Effector memory CD8-positive, alpha-beta T cell (primary cell): ENCODE measurements at places on chromosomes 2 and 18.

DNA sequence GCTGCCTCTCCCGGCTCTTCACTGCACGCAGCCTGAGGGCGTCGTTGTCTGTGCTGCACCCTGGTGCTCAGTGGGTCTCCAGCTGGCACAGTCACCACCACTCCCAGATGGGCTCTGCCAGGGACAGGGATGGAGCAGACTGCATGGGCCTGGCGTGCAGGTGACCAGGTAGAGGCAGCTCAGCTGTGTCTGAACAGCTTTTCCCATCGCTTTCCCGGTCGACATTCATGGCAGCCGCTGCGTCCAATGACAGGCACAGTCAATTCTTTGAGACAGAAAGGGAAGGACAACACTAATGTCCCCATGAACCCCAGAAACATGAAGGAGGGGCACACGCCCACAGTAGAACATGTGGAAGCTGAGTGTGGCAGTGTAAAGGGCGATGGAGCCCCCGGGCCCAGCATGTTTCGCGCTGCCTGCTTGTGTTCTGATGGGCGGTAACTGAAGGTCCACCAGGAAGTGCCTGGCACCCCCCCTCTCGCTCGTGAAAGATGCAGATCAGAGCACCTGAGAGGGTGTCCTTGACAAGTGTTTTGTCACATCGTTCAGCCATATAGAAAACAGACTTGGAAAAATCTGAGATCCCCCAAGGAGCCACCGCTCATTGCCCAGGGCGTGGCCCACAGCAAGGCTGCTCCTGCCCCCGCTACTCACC is 122.4 kb downstream of the NFATC1 start:
- no peak for DNase-seq

GRCh38 chr2:162244541-162245031 is 1.3 kb upstream of the FAP start:
- no peak for DNase-seq

DNA sequence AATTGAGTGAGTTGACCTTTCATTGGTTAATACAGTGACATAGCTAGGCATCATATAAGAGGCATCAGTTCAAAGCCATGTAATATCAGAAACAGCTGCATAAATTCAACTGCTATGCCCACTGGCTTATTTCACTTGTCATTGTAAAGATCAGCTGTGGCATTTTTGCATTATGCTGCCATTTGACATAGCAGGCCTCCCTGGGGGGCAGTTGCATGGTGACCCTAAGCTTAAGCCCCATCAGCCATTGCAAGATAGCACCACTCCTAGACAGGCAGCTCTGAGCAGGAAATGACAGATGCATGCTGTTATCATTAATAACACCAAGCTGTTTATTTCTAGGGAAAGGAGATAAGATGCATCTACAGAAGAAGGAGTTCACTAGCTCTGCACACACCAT is 233.4 kb upstream of the CNTNAP5 start:
- DNase-seq, result no peak

GRCh38 chr2:71460595-71461303 is 7.4 kb downstream of the DYSF start:
- no peak for DNase-seq

DNA sequence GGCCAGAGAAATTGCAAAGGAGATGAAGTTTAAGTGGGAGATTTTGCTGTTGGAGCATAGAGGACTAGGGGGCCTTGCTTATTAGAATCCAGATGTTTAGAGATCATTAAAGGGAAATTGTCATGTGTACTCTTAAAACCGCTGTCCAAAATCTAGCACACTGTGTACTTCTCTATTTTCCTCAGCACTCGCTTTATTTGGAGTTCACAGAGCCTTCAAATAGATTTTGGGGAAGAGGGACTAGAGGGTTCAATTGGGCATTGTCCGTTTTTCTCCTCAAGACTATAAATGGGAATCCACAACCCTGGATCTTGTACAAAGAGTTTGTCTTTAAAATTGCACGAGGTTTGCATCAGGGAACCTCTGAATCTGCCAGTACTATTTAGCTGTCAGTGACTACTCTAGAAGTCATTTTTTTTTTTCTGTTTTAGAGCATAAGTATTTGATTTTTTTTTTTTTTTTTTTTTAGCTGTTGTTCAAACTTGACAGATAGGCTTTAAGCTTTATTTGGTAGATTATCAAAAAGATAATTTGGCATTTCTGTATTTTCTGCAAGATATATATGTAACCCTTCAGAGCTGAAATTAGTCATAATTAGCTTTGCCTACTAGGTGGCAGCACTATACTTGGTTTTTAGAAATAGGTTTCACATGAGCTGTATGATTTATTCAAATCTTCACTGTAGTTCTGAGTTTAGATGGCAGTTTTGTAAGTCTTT is 14.2 kb downstream of the PMS1 start:
- no peak for DNase-seq

- no peak for DNase-seq
These were observed 194.3 kb upstream of the ARL4C start for GRCh38 chr2:234691214-234691575.

GRCh38 chr18:1811282-1811681 is 760.0 kb downstream of the METTL4 start:
- DNase-seq, result no peak

GRCh38 chr2:138468617-138469016 is 33.0 kb upstream of the SPOPL start:
- DNase-seq, result no peak

GRCh38 chr2:137508739-137509384 is 455.4 kb upstream of the HNMT start:
- DNase-seq, result no peak

DNA sequence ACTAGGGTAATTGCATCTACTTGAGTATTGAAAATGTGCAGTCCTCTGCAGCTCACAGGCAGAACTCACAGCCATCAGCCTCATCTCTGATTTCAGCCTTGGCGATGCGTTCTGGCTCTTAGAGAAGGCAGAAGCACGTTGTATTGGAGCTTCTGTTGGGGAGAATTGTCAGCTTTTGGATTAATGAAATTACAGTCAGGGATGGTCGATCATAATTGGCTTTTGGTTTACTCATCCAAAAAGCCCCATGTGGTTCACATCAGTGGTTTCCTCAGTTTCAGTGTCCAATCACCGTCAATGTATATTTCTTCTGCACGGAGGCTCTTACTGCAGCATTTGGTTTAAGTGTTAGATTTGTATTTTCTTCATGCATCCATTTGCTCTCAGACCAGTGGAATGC is 218.5 kb upstream of the SOX11 start:
- DNase-seq, result no peak

- no peak for DNase-seq
These were observed 31.5 kb downstream of the ATP8B1 start for GRCh38 chr18:57771626-57772025.

GRCh38 chr2:127633556-127634065 is 12.3 kb upstream of the GPR17 start:
- no peak for DNase-seq

- no peak for DNase-seq
These were observed 626 bp upstream of the VIT start for GRCh38 chr2:36695746-36696415.

DNA sequence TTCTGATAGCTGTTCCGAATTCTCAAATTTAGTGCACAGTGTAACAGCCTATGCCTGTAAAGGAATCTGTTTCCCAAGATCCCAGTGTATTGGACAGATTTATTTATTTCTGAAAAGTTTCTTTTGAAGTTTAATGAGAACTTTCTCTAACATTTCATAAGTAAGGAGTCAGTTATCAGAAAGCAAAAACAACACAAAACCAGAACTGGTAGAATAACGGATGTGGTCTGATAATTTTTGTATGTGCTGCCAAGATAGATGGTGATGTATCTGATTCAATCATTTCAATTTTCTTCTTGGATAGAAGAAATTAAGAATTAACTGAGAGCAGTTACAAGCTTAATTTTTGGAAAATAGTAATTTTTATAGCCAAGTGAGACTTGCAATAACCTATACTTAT is 374.3 kb downstream of the SOCS6 start:
- DNase-seq, result no peak

DNA sequence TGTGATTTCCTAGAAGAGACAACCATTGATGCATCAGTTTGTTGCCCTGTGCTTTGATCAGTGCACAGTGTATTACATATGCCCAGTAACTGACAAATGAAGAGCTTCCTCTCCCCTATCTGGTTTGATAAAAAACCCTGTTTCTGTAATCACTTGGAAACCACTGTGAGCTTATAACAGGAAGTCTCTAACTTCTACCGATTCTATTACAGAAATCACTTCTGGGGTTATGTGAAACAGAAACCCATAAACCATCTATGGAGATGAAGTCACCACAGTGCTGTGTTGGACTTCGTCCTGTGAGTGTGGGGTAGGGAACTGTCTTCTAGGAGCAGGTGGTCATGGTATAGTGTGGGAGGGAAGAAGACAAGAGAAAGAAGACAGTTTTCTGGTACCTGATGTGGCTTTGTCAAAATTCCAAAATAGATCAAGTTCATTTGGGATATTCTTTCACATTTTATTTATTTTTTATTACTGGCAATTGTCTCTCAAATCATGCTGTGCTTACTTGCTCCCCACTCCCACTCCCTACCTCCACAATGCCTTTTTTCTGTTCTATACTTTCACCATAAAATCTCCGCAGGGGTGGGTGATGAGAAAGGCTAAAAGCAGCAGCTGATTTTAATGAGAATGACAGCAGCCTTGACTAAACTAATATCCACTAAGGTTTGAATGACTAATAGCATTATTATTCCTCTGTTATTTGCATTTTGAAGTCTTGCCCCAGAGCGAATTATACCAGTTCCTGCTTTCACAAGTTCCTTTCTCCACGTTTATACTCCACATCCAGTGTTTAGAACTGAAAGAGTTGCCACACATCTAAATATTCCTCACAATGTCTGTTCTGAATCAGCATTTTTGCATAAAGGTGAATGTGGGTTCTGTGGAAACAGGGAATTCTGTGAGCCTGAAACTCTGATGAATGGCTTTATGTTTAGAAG is 41.7 kb upstream of the RND3 start:
- DNase-seq, result no peak

DNA sequence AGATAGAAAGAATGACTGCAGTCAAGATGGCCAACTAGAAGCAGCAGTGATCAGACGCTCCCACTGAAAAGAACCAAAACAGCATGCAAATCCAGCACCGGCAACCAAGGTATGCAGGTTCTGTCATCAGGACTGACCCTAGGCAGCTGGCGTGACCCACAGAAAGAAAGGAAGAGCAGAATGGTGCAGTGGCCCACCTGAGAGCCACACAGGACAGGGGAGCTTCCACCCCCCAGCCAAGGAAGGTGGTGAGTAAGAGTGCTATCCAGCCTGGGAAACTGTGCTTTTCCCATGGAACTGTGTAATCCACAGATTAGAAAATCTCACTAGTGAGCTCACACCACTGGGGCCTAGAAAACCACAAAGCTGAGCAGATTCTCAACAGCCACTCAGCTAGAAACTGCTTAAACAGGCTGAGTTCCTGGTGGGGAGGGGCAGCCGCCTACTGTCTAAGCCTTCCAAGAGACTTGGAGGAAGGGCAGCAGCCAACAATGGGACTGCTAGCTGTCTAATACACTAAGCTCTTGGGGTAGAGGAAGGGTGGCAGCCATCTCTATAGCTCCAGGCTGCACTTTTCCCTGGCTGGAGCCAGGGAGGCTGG is 127.9 kb downstream of the EVA1A start:
- no peak for DNase-seq

DNA sequence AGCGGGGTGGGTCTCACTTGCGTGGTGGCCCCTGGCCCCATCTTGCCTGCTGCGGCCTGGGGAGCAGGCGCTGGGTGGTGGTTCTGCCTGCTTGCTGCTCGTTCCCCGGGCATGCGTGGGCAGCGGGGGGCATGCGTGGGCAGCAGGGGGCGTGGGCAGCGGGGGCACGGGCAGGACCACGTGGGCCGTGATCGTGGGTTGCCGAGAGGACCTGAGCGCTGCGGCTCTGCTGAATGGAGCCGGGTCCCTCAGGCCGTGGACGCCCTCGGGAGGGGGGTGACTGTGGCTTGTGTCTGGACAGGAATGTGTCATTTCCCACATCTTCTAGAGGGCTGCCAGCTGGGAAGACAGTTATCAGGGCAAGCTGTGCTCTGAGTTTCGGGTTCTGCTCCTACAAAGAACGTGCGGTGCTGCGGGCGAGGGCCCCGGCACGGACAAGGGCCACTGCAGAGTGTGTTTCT is 8.3 kb upstream of the GAL3ST2 start:
- DNase-seq, result no peak

DNA sequence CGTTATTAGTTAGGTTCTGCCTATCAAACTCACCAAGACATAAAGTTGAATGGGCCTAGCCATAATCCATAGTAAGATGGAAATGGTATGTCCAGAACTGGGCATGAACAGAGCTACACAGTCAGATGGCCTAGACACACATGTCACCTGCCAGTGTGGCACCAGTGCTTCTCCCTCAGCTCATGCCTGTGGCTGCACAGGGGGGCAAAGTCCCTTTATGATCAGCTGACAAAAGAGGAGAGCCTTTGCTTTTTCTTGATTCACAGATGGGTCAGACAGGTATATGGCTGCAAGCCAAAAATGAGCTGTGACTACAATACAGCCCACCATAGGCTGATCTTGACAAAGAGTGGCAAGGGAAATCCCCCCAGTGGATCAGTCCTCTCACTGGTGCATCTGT is 28.3 kb upstream of the STARD7 start:
- DNase-seq, result no peak

- DNase-seq, result no peak
These were observed 15.8 kb downstream of the INO80C start for GRCh38 chr18:35481960-35482366.

DNA sequence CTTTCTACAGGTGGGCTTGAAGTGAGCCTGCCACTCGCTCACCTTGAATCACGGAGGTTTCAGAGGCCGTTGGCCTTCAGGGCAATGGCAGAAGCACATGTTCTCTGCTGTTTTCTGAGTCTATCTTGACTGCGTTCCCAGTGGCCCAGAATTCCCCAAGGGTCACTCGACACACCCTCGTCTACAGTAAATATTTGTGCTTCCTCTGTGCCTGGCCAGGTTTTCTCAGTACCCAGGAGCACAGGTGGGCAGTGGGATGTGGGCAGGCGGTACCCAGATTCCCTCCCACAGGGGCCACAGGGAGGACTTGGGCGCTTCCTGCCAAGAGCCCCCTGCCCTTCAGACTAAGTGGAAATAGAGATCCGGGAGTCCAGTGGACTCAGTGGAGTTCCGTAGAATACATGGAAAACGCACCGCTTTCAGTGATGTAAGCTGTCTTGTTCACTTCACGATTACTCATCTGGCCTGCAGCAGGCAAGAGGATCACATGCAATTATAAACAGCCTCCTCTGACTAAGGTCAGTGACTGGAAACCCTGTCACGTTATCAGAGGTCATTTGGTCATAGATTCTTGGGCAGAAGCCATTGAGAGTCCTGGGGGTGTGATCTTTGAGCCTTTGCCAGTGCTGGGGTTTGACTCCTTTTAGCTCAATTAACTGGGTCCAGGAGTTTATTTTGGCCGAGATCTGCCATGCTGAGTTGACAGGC is 179.8 kb downstream of the NEDD4L start:
- no peak for DNase-seq
